Fibroblast of pulmonary artery (primary cell): ENCODE measurements at places on chromosomes 4 and X.

DNA sequence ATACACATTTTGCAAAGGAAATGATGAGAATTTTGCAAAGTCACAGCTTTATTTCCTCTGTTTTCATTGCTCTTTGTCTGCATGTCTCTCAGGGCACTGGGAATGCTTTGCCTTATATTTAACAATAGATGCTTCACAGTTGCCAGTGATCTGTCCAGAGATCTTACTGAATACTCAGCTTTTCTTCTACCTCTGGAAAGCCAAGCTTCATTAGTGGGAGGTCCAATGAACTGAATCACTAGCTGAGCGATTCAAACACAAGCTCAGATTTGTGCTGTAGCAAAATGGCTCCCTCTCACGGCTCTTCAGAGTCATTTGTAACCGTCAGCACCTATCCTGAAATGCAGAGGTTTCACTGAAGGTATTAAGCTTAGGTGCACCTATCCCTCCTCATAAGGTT is 138.9 kb downstream of the DCLK2 start:
- DNase-seq, result peak; percentile 83

- peak; percentile 87 for DNase-seq
Measured at GRCh38 chrX:283115-283845, 2.1 kb downstream of the PLCXD1 start.

DNA sequence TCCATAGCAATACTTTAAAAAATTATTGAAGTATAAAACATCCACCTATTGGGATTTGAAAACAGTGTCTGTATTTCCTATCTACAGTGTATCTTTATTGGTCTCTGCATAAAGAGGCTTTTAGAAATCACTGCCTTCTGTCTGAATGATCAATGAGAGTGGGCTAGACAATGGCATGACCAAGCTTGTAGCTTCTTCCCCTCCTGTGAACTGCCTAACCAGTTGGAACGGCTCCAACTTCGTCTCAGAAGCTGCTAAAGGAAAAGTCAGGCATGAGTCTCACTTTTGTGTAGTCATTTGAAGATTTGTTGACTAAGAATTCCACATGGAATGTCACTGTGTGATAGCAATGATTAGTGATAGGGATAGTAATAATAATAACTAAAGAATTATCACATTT is 64.2 kb downstream of the INTS12 start:
- DNase-seq, result no peak

- peak; percentile 72 for DNase-seq
Measured at GRCh38 chr4:16783119-16783518, 115.3 kb downstream of the LDB2 start.

DNA sequence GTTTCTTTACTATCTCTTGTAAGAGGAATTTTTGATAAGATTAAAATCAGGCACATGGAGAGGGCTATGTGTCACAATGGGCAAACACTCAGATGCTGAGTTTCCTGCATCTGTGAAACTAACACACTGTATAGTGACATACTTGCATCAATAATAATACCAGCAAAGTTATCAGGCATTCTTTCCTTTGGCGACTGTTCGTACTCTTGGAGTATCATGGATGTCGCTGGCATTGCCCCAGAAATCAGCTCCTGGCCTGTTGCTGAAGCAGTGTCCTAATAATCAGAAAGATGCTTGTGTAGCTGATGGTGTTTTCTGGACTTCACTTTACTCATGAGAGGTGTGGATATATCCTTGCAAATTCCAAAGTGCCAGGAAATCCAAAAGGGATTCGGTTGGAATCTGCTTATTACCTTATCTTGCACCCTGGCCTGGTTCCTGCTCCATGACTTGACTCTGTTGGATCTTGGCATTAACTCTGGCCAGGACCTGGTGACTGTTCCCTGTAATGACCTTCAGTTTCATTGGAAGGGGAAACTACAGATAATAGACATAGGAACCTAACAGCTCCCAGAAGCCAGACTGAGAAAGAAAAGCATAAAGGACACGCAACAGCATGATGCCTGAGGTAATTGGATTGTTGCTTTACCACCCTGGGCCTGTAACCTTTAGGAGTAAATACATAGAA is 762.5 kb upstream of the GRIA3 start:
- DNase-seq, result no peak

- peak; percentile 52 for DNase-seq
Measured at GRCh38 chr4:105283501-105283900, 136.8 kb downstream of the TET2 start.

- no peak for DNase-seq
Measured at GRCh38 chrX:9926002-9926401, 41.2 kb upstream of the CLDN34 start.

GRCh38 chr4:962231-963208 is 10.8 kb downstream of the DGKQ start:
- no peak for DNase-seq

DNA sequence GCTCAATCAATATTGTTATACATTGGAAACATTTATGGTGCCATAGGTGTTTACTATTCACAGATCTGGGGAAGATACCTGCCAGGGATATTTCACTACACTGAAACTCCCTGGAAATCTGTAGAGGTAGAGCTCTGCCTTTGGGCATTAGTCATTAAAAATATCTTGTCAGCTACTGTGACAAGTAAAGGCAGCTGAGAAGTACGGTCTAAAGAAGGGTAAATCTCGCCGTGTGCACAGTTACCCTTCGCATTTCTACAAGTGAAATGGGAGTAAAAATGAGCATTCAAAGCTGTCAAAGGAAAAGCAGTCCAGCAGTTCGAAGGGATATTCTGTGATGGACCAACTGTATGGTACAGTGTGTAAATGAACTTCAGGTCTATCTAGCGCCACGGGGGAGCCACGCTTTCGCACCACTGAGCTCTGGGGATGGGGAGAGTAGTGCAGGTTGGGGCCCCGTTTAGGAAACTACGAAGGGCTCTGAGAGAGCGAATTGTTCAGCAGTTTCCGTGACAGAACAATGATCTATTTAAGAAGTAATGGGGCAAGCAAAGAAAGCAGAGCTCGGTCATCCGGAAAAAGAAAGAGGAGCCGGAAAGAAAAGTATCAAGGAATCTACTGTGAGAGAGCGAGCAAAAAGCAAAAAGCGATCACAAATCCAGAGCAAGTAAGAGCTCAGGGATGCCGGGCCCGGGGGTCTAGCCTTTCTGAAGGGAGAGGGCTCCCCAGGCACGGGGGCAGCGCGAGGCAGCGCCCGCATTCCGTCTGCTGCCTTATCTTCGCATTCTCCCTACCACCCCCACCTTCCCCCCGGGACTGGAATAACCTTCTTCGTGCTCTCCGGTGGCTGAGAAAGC is 646 bp downstream of the TIGD4 start:
- peak; percentile 18 for DNase-seq

GRCh38 chr4:634599-634985 is 9.2 kb downstream of the PDE6B start:
- no peak for DNase-seq

DNA sequence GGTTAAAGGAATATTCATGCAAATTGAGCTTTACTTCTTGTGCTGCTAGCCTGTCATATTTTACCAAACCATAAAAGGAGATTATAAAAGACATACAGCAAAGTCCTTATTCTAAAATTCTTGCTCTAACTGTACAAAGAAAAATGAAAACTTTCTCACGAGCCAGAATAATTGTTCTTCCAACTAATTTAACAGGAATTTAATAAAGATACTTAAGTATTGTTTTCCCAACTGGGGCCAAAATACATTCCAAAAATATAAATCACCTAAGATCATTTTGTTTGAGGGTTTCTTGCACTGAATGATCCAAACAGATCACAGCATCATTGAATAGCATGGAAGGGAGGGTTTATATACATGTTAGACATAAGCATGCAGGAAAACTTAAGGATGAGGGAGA is 127.1 kb upstream of the PCDH18 start:
- peak; percentile 39 for DNase-seq

- peak; percentile 81 for DNase-seq
Measured at GRCh38 chr4:26171941-26172340, 148.9 kb upstream of the RBPJ start.

GRCh38 chr4:89316211-89316610 is 8.6 kb upstream of the GPRIN3 start:
- DNase-seq, result peak; percentile 27

DNA sequence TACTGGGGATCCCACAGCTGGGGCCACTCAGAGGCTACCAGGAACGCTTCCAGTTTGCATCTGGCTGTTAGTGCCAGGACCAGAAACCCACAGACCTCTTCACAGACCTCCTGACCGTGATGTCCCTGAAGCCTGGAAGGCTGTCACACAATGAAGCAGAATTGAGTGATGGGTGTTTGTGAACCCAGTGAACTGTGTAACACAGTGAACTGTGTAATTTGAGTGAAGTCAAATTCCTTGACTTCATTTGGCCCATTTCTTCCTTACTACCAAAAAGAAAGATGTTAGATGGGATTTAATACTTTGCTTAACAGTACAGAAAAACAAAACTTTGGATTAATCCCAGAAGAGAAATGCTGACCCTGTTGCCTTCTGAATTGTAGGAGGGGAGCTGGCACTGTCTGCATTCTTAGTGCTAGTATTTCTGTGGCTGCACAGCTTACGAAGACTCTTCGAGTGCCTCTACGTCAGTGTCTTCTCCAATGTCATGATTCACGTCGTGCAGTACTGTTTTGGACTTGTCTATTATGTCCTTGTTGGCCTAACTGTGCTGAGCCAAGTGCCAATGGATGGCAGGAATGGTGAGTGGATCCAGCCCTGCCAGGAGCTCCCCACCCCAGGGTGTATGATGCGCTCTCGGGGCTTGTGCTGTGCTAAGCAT is 17.8 kb downstream of the SRD5A3 start:
- no peak for DNase-seq

GRCh38 chrX:71669492-71669891 is 2.1 kb downstream of the LOC101059915 start:
- no peak for DNase-seq

GRCh38 chr4:119679251-119679650 is 50.6 kb upstream of the PDE5A start:
- DNase-seq, result no peak

- no peak for DNase-seq
Measured at GRCh38 chr4:3671571-3672464, 94.4 kb upstream of the ADRA2C start.

DNA sequence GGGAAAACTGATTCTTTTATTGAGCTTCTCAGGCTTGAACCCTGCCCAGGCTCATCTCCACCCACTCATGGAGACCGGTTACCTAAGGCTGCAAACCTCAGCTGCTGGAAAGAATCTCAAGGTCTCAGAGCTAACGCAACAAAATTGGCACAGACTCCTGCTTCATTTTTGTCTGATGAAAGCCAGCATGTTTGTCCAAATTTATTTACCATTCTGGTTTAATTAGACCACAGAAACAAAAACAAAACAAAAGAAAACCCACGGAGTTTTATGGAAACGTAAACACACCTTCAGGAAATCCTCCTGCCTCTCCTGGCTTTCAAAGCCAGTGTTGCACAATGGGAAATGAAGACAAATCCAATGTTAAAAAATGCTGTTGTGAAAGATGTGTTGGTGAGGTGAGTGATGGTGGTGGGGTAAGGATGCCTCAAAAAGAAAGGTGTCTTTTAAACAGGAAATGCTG is 56.4 kb upstream of the PDLIM3 start:
- peak; percentile 80 for DNase-seq

GRCh38 chr4:157141976-157142375 is 66.0 kb downstream of the GLRB start:
- DNase-seq, result no peak
